ENCODE measurements at places on chromosomes 2 and 18.

DNA sequence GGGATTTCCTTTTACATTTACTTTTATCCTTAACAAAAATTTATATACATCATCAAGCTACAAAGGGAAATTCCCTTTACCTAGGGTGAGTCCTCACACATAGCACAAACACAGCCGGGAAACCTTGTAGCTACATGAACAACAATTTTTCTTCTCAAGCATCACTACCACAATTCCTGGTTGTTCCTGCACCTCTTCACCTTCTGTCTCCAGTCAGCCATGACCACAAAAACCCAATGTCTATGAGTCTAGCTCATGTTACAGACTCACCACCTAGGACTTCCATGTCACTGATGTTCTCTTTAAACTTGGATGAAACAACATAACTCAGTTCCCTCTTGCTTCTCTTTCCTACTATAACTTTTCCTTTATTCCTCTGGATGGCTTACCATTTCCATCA, 460.4 kb downstream of the MBD2 start:
- ATAC-seq = no peak

GRCh38 chr18:56913941-56914340, 232.9 kb upstream of the BOD1L2 start:
- no peak for ATAC-seq

DNA sequence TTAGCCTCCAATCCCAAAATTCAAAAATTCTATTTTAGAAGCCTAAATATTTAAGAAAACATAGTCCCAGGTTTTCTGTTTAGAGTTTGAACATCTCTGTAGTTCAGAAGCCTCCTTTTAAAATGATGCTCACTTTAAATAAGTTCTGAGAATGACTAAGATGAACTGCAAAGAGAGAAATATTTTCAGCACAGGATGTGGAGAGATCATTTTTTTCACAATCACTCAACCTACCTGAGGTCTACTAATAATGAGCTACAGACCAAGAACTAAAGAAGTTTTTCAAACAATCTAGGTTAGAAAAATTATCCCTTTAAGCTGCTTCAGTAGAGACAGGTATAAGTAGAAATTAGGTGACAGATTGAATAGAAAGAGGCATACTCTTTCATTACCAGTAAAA, 185.1 kb upstream of the CYP26B1 start:
- no peak for ATAC-seq

DNA sequence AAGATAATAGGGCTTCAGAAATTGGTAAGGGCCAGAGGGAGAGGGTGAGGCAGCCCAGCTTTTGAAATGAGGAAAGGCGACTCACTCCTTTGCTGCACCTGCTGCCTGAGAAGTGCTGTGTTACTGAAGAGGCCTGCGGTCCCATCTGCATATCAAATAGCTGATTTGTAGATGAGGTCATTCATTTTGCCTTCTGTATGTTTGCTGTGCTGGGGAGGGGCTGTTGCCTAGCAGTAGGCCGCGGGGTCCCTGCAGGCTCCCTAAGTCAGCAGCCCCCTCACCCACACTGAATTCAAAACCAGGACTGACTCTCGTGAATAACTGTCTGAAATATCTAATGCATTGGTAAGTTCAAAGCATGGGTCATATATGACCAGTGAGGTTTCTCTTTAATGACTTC, 377.2 kb downstream of the SOX11 start:
- ATAC-seq = no peak

GRCh38 chr2:234483568-234484251, 13.2 kb downstream of the ARL4C start:
- ATAC-seq = no peak

- no peak for ATAC-seq
Measured at GRCh38 chr2:206408323-206409320, 34.7 kb upstream of the ADAM23 start.

GRCh38 chr2:140307532-140307931, 1527.3 kb upstream of the NXPH2 start:
- ATAC-seq = no peak

DNA sequence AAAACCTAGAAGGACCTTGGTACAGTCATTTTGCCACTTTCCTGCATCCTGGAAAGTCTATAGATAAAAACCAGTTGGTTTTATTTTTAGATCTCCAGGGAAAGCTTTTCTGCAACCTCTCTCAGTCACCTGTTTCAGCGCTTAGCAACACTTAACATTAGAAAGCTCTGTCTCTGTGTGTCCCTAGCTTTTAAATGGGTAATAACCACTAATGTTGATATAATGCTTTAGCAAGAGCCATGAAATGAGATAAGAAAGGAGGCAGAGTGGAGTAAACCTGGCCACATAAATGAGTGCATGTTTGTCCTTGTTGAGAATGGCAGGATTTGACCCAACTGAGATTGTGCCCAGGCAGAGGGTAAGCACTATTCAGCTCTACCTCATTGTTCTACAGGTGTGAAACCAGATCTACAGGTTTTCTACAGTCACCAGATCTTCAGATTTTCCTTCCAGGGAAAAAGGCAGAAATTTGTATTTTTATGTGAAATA, 44.8 kb downstream of the MARCHF4 start:
- ATAC-seq = no peak

GRCh38 chr2:98388081-98388480, 41.8 kb downstream of the CNGA3 start:
- no peak for ATAC-seq

DNA sequence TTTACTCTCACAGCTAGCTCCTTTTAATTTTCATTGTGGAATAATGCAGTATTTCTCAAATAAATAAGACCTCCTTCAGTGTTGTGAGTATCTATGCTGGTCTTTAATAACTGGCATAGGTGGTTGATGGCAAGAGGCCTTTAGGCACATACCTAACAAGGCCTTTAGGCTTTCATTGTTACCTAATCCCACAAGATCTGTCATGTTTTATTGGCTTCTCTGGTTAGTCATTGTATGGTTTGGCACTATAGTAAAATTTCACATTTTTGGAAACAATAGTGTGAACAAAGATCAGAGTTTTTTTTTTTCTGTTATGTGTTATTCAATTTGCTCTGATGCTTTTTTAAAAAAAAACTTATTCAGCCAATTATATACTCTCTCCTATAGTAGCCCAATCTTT, 89.8 kb upstream of the NEUROD1 start:
- no peak for ATAC-seq

GRCh38 chr18:55866886-55867285, 278.9 kb upstream of the TCF4 start:
- ATAC-seq = no peak

DNA sequence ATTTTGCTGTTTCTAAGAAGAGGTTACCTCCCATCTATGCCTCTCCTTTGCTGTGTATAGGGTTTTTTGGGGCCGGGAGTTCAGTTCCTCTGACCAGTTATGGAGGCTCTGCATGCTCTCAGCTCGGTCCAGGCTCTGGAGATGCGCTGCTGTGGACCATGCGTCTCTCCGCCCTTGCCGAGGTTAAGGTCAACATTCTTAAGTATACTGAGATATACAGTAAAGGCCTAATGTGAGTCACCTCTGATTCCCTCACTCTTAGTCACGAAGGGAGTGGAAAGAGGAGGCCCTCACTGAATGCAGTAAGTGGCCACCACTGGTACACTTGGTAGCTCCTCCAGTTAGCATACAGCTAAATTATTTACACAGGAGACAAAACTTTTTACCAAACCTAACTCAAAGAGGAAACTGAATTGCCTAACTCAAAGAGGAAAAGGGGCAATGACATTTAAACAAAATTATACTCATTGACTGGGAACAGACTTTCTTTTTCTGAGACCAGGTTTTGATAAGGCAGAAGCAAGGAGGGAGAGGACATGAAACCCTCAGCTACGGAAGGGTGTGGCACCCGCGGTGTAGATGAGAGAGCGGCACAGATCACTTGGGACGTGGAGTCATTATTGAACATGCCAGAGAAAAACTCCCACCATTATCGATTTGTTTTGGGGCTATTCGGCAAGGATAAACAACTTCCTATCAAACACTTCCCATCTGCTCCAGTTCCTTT, 98.7 kb downstream of the COPS8 start:
- peak; percentile 46 for ATAC-seq

- peak; percentile 94 for ATAC-seq
Measured at GRCh38 chr2:234335661-234336228, 161.1 kb downstream of the ARL4C start.

- peak; percentile 94 for ATAC-seq
Measured at GRCh38 chr2:43024515-43025011, 201.8 kb downstream of the ZFP36L2 start.

GRCh38 chr18:7116792-7117389, 706 bp downstream of the LAMA1 start:
- peak; percentile 40 for ATAC-seq

- ATAC-seq = peak; percentile 78
Measured at GRCh38 chr2:151111599-151112278, 149.9 kb downstream of the RBM43 start.

GRCh38 chr2:232523402-232523681, 2.6 kb upstream of the CHRND start:
- ATAC-seq = peak; percentile 7

- peak; percentile 63 for ATAC-seq
Measured at GRCh38 chr18:27685807-27686412, 491.0 kb downstream of the CDH2 start.

DNA sequence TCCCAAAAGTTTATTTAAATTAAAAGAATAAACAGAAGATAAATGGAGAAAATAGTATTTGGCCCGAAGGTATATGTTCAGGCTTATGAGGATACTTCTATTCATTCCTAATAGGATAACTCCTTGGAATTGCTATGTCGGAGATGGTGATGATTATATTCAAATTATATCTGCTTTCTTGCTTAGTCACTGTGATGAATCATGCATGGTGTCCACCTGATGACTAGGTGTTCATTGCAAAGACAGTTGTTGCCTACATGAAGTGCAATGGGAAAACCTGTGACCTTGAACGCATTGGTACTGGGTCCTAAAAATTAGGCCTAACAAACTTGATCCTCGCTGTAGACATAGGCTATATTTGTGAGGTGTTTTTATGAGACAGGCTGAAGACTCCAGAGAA, 617.3 kb upstream of the ZEB2 start:
- no peak for ATAC-seq

DNA sequence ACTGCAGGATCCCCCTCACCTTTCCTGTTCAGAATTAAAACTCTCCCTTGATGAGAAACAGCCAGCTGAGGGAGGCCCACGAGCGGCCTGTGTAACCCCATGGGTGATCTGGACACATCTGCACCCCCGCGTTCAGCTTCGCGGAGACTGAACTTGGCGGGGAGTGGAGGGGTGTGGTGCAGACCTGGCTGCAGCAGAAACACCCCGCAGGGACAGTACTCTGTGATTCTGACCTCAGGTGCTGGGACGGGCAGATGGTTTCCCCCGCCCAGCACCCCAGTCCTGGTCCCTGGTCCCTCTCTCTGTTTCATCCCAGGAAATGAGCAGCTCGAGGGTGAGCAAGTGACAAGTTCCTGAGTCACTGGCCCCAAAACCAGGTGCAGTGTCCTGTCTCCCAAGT, 41.2 kb downstream of the GBX2 start:
- no peak for ATAC-seq

GRCh38 chr18:58454406-58455061, 174.4 kb downstream of the ALPK2 start:
- ATAC-seq = no peak

DNA sequence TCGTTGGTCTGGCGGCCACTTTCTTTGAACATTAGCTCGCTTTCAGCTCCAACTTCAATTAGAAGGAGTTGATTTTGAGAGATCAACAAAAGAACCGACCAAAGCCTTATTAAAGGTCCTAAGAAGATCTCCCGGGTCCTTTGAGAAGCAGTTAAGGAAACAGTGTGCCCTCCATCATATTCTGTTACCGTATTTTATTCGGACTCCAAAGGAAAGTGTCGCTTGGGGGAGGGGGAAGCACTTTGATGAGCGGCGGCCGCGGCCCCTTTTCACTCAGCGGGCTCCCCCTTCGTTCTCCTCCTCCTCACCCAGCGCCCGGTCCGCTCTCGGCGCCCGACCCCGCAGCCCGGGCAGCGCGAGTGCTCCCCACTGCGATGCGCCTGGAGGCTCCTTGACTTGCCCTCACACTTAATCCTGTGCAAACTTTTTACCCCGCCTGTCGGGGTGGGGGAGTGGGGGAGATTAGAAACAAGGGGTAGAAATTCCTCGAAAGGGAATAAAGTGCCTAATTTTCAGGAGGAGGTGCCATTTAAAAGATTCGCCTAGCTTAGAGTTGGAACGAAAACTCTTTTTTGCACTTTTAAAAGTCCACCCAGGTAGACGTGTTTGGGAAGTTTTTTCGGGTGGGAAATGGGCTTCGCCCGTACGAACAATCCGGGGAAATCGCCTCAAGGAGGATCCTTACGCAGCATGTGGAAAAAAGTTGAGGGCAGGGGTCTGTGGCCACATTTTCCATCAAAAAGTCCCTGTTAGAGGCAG, 1.2 kb upstream of the OTX1 start:
- ATAC-seq = peak; percentile 25

- ATAC-seq = no peak
Measured at GRCh38 chr2:230181195-230181594, 38.6 kb downstream of the SP110 start.

DNA sequence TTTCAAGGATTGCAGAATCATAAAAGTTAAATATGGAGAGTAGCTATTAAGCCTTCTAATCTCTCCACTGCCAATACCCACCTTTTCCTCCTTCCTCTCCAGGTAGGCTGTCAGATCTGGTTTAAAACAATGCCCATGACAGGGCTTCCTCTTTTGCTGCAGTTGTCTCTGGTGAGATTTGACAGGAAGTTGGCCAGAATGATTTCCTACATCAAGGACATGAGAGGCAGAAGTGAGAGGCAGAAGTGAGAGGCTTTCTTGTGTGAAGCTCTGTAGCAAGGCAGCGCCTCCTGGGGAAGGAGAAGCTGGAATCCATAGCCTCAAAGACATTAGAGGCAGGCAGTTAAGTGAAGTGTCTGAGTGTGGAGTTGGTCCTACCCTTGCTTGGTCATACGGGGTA, 385.7 kb downstream of the HRH4 start:
- ATAC-seq = no peak

Data from SK-N-SH treated with all-trans-retinoic acid at 6 μM for 48 hours (cell line).